Activated naive CD8-positive, alpha-beta T cell treated with anti-CD3 and anti-CD28 coated beads, Interleukin-2, amount 50 U/mL, for 24 hours (primary cell): ENCODE measurements at places on chromosomes 2 and 18.

- no peak for DNase-seq
Observed at GRCh38 chr2:176725873-176726645, 456.8 kb downstream of the MTX2 start.

DNA sequence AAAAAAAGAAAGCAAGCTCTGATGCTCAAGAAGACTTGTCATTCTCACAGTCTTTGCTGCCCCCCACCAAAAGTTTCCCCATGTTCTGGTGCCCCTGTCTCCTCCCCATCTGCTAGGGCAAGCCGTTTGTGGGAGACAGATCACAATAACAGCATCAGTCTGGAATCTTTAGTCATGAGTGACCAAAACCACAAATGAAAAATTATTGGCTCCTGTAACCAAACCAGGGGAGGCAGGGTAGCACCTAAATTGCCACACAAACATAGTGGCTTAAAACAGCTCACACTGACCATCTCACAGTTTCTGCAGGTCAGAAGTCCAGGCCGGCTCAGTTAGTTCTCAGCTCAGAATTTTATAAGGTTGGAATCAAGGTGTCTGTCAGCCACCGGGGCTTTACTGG is 9.1 kb upstream of the B3GNT7 start:
- DNase-seq = no peak

DNA sequence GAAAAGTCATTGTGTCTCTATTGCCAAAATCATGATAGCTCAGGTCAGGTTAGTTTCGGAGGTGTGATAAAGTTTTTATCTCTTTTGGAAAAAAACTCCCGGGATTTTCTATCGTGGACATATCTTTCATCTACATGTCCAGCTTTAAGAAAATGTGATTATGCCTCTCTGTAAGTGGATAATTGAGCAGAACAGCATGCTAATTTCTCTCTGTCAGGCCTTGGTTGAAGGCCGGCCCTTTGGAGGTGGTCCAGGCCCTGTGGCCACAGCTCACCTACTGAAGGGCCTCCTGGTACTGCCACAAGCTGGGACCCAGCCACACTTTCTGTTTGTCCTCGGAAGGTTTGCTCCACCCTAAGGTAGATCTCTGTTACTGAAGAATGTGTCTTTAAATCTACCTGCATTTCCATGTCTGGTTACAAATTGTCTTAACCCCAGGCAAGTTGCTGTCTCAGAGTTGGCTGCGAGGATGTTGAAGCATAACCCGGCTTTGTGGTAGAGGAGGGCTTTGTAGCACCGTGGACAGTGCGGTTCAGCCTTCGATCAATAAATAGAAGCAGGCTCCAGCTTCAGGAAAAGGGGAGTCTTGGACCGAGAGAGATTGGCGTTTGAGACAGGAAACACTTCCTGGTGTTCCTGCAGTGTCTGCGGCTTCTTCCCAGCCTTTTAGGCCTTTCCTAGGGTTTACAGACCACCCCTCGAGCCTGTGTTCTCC is 25.5 kb downstream of the TCF7L1 start:
- DNase-seq = no peak

GRCh38 chr18:45478889-45479288 is 136.4 kb upstream of the SLC14A2 start:
- DNase-seq = no peak

DNA sequence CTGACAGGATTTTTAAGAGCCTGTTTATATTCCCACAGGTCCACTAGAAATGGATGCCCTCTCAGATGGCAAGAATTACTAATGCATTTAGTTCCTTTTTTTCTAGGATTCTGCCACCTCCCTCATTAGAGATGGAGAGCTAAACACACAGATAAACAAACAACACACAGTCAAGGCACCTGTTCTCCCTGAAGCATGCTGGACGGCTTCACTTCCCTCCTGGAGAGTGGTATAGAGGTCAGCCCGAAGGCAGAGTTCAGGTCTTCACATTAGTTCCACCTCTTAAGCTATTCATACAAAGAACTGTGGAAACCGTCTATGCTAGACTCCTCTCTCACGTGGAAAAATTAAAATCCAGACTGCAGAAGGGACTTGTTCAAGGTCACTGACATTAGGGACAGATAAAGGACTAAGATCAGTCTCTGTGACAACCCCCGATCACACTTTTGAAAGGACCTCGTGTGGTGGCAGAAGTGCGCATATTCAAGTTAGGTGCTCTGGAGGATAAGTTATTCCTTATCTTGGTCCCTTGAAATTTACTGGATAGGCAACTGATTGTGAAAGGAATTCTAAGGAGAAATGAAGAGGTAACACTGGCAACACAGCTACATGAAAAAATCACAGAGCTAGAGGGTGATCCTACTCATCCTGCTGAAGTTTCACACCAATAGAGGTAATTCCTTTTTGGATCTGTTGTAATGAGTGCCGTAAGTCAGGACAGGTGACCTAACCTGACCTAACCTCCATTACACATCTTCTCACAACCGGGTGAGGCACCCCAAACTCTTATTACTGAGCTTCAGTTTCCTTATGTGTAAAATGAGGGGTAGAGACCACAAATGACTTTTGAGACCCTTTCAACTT is 75.1 kb downstream of the SPRED2 start:
- DNase-seq = no peak

DNA sequence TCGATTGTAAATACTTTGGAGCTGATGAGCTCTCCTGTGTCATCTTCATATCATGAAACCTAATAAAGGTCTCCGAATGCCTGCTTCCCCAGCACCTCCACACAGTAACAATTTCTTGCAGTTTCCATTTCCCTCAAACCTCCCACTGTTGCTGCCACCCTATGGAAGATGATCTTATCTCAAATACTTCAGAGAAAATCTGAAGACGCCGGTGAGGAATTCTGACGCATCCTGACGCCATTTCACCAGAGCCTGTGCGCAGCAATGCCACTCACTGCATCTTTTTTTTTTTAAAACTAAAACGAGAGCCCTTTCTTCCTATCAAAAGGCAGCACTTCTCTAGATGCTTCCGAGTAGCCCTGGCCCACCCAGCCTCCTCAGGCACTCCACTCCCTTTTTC is 31.9 kb upstream of the GNAL start:
- DNase-seq = no peak

- no peak for DNase-seq
Observed at GRCh38 chr2:98067160-98067559, 19.8 kb upstream of the VWA3B start.

DNA sequence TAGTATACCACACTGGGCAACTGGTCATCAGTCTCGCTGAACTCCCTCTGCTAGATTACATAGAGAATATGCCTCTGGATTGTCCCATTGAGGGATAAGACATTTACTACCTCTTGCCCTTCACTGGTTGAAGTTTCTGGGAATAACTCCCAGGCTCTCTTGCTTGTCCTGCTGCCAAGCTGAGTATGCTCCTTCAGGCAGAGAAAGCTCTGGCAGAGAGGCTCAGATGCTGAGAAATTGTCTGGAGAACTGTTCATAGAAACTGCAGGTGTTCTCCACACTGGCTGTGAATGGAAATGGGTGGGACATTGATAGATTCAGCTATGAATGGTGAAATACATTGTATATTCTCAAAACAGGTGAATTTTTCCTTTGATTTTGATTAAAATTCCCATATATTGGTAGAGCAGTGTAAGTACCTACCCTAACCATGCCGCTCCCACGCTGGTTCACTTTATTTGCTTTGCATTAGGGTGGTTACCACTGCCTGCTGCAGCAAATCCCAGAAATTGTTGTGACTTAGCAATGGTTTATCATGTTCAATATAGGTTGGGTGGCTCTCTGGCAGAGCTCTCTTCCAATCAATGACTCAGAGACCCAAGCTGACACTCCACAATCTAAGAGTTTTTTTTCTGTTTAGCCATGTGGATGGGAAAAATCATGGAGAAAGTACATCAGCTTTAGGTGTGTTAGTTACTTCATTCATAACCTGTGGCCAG is 36.7 kb downstream of the FAM117B start:
- no peak for DNase-seq

DNA sequence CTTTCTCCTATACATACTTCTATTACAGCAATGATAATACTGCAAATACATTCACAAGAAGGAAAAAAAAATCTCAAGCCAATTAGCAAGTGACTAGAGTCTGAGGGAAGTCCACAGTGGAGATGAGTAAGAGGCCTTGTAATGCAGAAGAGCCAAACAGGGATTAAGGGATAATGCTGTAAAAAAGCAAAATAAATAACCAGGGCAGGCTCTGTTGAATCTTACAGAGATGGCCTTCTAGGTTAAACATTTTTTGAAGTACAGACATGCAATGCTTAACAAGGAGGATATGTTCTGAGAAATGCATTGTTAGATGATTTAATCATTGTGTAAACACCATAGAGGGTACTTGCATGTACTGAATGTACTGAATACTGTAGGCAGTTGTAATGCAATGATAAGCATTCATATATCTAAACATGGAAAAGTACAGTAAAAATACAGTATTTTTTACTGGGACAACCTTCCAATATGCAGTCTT is 122.1 kb upstream of the RMDN2 start:
- DNase-seq = no peak

DNA sequence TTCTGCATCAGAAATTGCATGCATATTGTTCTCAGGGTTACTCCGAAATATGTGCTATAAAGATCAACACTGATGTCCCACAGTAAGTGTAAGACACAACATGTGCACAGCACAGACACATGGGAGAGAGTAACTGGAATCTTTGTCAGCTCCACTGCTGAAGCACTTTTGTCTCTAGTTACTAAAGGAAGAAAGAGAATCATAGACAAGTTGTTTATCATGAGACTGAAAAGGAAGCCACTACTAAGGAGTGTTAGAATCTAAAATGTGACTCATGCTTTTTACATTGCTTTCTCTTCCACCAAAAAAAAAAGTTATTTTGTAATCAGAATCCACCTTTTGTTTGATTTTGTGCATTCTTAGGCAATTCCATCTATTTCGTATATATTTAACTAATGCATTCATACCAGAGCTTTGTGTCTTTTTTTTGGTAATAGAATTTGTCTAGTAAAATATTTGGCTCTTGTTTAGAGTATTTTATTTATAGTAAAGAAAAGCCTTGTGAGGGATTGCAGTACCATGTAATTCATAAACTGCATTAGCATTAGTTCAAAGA is 502.4 kb downstream of the FBXO15 start:
- DNase-seq = no peak

GRCh38 chr2:158533009-158533408 is 76.3 kb downstream of the PKP4 start:
- DNase-seq = no peak

- no peak for DNase-seq
Observed at GRCh38 chr18:59228351-59228750, 8.4 kb downstream of the GRP start.

DNA sequence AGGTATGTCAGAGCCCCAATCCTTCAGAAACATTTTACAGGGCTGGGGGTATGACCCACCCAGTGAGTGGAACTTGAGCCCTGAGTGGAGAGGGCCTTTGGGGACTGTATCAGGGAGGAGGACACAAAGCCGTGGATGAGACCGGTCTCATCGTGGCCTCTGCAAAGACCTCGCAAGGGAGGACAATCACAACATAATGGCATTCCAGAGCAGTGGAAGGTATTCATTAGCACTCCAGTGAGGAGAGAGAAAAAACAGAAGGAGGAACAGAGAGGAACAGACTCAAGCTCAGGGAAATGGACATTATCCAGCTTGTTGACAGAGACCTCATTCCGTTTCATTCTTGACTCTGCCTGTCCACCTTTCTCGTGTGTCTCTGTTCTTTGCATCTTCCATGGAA is 38.8 kb upstream of the CTAGE1 start:
- DNase-seq = no peak

GRCh38 chr2:43803113-43803512 is 29.3 kb downstream of the DYNC2LI1 start:
- no peak for DNase-seq

GRCh38 chr2:157480182-157480961 is 36.5 kb upstream of the CYTIP start:
- peak; percentile 54 for DNase-seq

GRCh38 chr2:41717839-41718238 is 330.0 kb upstream of the PKDCC start:
- no peak for DNase-seq

DNA sequence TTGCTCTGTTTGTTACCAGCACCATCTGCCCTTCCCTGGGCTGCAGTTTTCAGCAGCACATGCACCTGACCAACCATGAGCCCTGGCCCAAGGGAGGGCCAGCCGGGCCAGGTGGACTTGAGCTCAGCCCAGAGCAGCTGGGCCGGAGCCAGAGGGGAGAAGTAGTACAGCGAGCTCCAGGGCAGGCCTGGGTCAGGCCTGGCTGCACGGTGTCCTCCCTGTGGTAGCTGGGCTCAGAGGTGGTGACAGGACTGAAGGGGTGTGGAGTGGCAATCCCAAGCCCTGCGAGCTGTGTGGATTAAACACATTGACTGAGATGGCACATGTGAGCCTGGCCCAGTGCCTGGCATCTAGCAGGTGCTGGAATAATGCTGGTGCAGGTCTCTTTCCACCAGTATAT is 222.2 kb downstream of the GLI2 start:
- no peak for DNase-seq

DNA sequence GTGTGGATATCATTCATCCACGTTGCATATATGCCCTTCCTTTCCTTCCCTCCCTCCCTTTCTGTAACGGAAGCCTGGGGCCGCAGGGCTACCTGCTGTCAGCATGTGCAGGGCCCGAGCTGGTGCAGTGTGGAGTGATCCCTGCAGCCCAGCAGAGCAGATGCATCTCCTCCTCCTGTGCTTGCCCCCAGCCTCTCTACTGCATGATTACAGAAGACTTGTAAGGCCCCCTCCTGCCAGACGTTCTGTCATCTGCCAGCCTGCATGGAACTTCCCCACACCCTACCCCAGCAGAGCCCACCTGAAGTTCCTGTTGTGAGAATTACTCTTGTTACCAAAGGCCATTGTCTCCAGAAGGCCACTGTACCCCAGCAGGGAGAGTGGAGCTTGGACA is 67.5 kb upstream of the FOSL2 start:
- no peak for DNase-seq

- DNase-seq = no peak
Observed at GRCh38 chr2:225020168-225020849, 22.0 kb downstream of the DOCK10 start.
